ENCODE measurements at places on chromosomes 11 and 22.

- no peak for DNase-seq
These were observed 58.6 kb downstream of the NUP98 start for GRCh38 chr11:3738723-3739122.

DNA sequence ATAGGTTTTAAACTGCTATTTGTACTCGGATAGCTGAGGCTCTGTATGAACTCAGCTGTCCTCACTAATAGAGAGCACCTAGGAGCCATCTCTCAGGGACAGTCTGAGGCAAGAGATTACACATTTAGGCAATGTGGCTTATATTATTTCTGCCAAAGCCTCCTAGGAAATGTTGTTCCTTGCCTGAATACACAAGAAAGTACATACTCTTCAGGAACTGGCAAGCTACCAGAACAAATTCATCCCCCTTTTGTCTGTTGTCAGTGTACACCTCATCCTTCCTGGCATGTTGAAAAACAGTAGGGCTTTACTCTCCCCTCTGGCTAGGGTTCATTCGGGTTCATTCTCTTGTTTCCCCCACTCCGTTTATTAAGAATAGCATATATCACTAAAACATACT is 615.9 kb upstream of the FAT3 start:
- no peak for DNase-seq

- DNase-seq = no peak
These were observed 17.2 kb downstream of the BRD1 start for GRCh38 chr22:49810363-49811019.

GRCh38 chr11:21069909-21070308 is 400.5 kb downstream of the NELL1 start:
- no peak for DNase-seq

- no peak for DNase-seq
These were observed 18.7 kb downstream of the MRGPRX4 start for GRCh38 chr11:18191376-18191775.

- DNase-seq = no peak
These were observed 206.3 kb downstream of the SNX19 start for GRCh38 chr11:130710021-130710420.

GRCh38 chr11:2085251-2086066 is 53.7 kb downstream of the IGF2 start:
- no peak for DNase-seq

DNA sequence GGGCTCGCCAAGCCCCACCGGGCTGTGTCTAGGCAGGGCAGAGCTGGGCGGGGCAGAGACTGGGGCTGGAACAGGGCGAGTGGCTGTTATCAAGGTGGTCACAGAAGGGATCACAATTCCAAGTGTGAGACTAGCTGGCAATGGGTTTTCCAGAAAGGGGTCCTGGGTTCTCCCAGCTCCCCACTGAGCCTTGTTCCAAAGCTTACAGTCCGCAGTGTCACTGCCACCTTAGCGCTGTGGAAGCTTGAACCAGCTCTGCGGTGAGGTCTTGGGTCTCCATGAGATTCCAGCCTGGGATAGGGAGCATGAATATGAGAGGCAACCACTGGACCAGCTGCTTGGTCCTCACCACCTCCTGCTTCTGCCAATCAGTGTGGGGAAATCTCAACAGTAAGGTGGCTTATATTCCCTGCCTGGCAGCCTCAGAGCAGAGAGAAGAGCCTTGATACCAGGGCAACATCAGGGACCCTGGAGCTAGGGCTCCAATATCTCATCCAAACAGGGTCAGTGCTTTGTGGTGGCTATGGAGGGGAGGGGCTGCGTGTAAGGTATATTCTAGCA is 831 bp downstream of the CD44 start:
- DNase-seq = no peak

DNA sequence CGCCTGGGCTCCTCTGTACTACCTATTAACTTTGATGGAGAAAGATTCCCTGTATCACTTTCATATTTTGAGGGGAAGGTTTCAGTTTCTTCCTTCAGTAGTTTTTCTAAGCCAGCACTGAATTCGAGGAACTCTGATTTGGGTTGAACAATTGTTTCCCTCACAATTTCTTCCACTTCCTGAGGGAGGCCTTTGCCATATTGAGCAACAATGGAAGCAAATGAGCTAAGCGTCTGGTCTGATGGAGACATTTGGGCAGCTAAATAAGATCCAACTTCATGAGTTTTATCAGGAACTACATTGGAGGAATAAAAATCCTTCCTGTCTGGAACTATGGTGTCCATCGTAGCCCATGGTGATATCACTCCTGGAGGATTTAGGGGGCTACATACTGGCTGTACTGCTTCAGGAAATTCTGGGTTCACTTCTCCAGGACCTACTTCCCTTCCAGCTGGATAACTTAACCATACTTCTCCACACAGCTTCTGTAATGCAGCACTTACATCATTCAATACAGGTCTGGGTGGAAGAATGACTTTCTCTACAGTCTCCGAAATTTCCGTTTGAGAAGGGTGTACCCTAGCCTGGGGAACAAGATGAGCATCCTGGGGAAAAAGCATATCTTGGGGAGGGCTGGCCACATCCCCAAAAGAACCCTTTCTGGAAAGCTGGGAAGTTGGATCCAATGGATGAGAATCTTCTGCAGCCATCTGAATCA is 38.9 kb upstream of the CCDC89 start:
- no peak for DNase-seq

- DNase-seq = no peak
These were observed 3.2 kb downstream of the IFITM10 start for GRCh38 chr11:1746956-1747752.

- no peak for DNase-seq
These were observed 1.3 kb upstream of the SLC25A45 start for GRCh38 chr11:65383778-65384177.

- no peak for DNase-seq
These were observed 121.2 kb downstream of the ZNF280B start for GRCh38 chr22:22387386-22387736.

- no peak for DNase-seq
These were observed 105.4 kb downstream of the PDE2A start for GRCh38 chr11:72568861-72569260.

DNA sequence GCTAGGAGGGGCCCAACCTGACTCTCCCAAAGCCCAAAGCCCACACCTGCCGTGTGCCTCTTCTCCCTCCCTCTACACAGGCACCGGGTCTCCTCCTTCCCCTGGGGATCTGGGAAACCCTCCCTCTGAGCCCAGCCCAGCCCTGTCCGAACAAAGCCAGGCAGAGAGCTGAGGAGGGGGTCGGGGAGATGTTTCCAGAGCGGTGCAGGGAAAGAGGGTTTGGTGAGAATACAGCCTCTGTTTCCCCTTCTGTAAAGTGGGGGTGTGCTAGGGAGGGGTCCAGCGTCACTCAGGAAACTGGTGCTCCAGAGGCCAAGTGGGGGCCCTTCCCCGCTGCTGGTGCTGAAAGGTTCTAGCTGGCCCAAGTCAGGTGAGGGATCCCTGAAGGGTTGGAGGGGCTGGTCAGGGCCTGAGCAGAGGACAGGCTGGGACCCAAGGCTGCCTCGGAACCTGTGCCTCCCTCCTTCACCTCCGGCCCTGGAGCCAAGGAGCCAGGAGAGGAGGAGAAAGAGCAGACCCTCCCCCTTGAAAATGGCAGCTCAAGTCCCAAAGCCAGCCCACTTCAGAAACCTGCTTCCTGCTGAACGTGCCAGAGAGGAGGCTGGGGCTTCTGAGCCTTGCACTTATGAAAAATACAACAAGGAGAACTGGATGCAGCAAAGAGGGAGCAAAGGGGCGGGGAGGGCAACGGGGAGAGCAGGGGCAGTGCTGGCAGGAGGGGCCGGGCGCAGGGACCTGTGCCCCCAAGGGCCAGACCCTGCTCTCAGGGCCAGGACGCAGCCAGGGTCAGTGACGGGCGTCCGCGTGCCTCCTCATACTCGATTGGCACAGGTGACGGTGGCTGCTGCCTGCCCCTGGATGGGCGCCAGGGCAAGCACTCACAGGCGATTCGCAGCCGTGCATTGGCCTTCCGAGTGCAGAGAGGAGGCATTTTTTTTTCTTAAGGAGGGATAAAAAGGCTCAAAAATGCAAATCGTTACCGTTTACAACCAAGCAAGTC is 43.2 kb downstream of the MACROD1 start:
- no peak for DNase-seq

DNA sequence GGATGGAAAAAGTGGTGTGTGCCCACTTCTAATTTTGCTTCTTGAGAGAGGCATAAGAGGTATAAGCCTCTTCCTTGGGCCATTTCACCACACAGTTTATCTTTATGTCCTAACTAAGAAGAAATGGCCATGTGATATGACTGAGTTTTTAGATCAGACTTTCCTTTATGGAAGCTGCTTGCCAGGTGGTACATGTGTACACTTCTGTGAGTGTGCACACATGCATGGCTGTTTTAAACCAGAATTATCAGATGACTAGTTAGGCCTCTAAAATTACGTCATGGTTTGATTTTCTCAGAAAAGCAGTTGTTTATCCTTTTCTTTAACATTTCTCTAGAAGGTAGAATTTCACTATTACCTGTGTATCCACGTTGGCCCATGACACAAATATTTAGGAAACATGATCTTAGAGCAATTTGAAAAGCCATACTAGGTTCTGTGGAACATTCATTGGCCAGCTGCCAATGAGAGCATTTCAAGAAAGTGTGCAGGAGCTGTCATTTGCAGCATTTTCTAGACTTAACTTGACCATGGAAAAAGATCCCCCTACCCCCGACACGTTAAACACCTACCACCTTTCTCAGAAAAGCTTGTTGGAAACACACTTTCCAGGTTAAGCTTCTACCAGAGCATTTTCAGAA is 109.2 kb upstream of the GAL start:
- no peak for DNase-seq

- no peak for DNase-seq
These were observed 8.3 kb downstream of the CD44 start for GRCh38 chr11:35147235-35147634.

GRCh38 chr11:4697585-4697984 is at the start of gene OR51E2:
OR51E2 (minus strand) TSS chr11:4697853; CDS start chr11:4682711, 15,142 bp downstream.
- DNase-seq = peak; percentile 22

DNA sequence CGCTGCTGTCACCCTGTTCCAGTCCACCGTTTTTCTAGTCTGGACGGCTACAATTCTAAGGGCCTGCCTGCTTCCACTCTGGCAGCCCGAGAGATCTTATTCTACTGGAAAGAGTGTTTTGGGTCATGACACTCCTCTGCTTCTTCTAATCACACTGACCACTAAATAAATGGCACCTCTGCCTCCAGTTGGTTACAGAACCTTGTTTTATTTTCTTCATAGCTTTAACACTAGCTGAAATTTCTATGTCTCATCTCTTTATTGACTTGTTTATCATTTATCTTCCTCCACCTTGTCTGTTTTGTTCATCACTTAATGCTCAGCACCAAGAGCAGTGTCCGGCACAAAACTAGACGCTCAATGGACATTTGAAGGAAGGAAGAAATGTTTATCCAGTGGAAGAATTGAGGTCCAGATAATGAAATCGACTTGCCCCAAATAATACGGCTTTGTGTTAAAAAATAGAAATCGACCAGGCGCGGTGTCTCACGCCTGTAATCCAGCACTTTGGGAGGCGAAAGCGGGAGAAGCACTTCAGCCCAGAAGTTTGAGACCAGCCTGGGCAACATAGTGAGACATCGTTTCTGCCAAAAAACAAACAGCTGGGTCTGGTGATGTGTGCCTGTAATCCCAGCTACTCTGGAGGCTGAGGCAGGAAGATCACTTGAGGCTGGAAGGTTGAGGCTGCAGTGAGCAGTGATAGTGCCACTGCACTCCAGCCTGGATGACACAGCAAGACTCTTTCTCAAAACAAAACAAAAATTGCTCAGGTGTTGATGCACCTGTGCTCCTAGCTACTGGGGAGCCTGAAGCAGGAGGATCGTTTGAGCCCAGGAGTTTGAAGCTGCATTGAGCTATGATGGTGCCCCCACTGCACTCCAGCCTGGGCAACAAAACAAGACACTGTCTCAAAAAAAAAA is 693 bp upstream of the PRR14L start:
- no peak for DNase-seq

GRCh38 chr11:1030556-1030955 is 6.0 kb downstream of the MUC6 start:
- no peak for DNase-seq

DNA sequence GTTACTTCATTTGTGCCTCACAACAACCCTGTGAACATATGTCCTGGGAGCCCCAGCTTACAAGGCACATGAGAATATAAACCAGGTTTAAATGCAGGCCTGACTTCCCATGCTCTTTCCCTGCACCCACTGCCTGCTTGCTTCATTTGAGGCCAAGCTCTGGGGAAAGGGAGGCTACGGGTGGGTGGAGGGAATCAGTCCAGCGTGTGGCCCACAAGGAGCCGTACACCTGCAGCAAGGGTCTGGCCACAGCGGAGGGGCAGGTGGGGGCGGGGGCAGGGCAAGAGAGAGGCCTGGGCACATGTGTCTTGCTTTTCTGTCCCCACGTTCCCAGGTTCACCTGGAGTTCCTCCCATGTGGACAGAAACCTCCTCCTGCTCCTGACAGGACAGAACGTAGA is 26.2 kb downstream of the FAM83F start:
- no peak for DNase-seq

- no peak for DNase-seq
These were observed 39.1 kb upstream of the LIPT2 start for GRCh38 chr11:74532501-74533246.

GRCh38 chr22:31127181-31127772 is 4.5 kb downstream of the INPP5J start:
- no peak for DNase-seq

DNA sequence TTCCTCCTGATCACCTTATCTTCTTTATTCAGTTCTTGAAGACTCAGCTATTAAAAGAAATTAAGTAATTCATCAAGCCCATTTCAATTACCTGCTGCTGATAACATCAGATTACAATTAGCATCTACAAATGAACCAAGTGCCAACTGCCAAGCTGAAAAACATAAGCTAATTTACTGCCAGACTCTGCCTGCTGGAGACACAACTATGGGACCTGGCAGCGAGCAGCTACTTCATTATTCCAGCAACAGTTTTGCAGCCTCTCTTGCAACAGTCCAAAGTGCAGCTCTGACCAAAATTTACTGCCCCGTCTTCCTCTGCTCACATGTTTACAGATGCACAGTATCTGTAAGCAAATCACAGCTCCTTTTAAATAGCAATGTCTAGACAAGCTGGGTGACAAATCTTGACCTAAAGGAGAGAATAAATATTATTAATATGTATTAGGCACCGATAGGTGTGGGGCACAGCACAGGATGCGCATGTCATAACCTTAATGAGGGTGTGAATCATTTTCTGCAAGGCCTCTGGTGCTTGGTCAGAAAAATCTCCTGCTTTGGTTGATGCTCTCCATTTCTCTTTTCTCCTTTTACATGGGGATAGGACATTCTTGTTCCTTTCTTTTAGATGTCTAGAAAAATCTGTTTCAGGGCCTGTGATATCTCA is 232.2 kb upstream of the PITPNB start:
- no peak for DNase-seq

All from non-pigmented ciliary epithelial cell (primary cell).